ENCODE measurements at places on chromosomes 1 and 21.
A peak's percentile ranks its signal among the peaks of the same experiment; 100 is the strongest.

GRCh38 chr21:42423197-42423675 is 19.5 kb downstream of the UBASH3A start:
- peak; percentile 60 for DNase-seq

DNA sequence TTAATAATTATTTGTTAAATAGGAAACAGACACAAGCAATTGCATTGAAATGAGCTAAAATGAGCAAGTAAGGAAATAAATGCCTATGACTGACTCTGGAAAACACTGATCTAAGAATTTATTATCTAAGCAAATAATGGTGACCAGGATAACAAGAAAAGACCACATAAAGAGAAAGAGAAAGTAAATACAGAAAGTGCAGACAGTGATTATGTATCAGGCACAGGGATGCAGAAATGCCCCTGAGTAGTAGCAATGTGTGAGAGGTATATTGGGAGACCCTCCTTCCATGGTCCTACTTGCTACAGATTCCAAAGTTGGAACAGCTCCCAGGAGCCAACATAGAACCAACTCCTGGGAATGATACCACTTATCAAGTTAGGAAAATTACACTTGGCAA is 33.3 kb upstream of the MUTYH start:
- no peak for DNase-seq

DNA sequence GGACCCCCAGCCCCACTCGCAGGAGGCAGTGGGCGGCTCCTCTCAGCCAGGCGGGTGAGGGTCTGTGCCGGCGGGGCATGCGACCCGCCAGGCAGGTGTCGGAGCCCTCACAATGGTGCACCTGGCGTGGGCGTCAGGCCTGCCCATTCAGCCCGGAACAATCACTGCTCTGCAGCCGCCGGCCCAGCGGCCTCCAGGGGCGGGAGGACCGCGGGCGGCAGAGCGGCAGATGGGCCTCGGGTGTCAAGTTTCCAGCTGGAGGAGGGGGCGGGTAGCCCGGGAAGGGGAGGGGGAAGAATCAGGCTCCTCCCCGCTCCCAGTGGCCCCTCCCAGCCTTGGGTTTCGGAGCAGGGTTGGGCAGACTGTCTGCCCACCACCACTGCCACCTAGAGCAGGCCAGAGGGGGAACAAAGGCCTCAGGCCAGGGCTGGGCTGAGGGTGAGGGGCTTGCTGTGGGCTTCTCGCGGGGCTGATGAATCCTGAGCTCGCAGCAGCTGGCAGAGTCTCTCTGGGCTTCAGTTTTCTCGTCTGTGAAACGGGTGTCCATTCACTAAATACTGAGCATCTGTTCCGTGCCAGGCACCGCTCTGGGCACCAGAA is 39.5 kb upstream of the CASZ1 start:
- no peak for DNase-seq

GRCh38 chr1:174217787-174218574 is 58.7 kb downstream of the RABGAP1L start:
- DNase-seq = no peak

GRCh38 chr1:209168204-209168603 is 415.3 kb upstream of the CAMK1G start:
- no peak for DNase-seq

DNA sequence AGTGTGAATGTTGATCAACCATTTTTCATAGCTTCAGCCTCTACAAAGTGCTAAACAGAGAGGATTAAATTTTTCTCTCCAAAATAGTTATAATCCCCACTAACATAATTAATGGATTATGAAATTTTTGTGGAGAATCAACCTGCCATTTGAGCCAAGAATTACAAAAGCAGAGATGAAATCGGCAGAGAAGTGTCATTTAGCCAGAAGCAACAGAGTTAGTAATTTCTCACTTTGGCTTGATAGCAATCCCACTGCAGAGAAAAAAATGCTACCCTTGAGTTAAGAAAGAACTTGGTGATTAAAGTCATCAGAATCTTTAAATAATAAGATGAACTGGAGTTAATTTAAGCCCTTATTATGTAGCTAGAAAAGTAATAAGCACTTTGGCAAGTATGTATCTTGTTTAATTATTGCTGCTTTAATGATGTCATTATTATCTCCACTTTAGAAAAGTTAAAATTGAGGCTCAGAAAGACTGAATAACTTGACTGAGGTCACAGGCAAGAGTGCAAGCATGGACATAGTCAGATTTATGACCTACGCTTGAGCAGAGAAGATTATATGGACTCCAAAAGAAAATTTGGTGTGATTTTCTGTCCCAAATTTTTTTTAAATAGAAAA is 37.3 kb downstream of the RGS4 start:
- DNase-seq = no peak

DNA sequence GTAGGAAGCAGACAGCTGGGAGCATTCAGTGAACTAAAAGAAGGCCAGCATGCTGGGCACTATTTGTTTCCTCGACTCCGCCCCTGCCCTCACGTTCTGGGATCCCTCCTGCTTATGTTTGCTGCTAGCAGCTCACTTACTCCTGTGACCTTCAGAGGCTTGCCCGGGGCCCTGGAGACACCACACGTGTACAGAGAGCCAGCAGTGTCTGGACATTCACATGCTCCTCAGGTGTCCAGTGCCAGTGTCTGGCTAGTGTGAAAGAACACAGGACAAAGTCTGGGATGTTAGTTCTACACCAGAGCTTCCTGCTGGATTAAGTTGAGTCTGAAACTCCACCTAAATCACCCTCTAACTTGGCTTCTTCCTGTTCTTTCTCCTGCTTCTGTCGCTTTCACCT is 108.1 kb downstream of the OMA1 start:
- no peak for DNase-seq

GRCh38 chr1:202852163-202852904 is 36.6 kb downstream of the RABIF start:
- no peak for DNase-seq

GRCh38 chr1:105368446-105368845 is 1618.7 kb downstream of the AMY1C start:
- DNase-seq = no peak

GRCh38 chr1:6918925-6919511 is 133.8 kb downstream of the CAMTA1 start:
- no peak for DNase-seq

DNA sequence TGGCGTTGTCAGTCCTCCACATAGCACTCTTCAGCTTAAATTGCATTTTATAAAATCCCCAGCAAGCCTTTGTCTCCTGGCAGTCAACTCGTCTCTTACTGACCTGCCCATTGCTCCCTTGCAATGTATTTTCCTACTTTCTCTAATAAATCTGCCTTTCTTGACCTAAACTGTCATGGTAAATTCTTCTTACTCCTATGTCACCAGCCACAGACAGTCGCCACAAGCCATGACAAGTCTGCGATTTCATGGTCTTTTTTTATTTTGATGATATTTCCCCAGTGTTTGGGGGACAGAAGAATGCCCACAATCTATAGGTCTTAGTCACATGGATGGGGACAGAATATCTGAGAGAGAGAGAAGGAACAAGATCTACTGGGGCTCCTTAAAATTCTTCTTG is 8.4 kb downstream of the IFNAR2 start:
- no peak for DNase-seq

- no peak for DNase-seq
Measured at GRCh38 chr1:50476800-50477199, 53.6 kb upstream of the DMRTA2 start.

DNA sequence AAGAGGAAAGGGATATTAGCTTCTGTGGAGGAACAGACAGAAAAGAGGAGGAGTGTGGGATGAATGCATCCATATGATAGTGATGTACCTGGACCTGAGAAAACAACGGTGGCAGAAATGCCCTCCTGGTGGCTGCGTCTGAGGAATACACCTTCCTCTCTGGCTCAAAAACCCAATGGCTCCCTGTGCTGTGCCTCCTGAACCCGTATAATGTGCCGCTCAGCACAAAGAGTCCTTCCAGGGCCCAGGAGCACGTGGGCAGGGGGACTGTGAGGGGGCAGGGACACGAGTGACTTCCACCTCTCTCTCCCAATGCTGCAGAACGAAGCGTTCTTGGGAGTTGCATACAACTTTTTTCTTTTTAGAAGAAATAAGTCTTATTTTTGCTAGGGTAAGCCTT is 31.2 kb downstream of the IRF2BP2 start:
- DNase-seq = no peak

DNA sequence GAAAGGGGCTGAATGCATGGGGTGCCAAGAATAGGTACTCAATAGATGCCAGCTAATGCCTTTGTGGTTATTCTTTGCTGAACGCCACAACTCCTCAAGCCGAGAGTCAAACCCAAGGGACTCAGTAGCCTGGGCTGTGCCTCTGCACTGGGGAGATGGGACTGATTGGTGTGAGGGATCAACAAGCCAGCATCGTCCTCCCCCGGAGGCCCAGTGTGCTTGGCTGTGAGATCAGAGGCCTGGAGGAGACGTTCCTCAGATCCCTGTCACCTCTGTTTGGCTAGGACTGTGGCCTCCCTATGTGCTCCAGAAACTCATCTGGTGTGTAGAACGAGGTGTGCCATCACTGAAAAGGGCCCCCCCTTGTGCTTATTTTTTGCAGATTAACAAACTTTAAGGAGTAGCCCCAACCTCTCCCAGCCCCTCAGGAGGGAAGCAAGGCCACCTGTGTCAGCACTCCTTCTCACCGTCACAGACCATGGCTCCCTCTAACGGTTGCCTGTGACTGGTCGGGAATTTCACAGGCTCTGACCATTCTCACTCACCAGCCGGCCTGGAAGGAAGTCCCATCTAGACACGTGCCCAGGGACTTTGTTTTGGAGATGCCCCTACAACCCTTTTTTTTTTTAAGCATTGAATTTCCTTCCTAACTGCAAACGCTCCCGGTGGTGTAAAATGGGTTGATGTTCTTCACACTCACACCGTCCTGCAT is 194.0 kb upstream of the VAMP3 start:
- DNase-seq = no peak

- DNase-seq = no peak
Measured at GRCh38 chr1:231550448-231550781, 21.9 kb downstream of the TSNAX start.

DNA sequence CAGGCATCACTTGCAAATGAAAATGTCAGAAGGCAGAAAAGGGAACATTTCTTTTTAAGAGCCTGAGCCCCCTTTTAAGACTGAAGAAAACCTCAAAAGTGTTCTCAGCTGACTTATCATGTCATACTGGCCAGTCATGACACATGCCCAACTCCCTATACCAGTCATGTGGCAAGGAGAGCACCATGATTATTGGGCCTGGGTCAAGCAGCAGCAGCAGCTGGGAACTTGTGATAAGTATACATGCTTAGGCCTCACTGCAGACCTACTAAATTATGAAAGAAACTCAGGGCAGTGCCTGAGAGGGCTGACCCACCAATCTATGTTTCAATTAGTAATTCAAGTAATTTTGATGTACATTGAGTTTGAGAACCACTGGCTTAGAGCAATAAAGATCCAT is 8.6 kb downstream of the RO60 start:
- no peak for DNase-seq

DNA sequence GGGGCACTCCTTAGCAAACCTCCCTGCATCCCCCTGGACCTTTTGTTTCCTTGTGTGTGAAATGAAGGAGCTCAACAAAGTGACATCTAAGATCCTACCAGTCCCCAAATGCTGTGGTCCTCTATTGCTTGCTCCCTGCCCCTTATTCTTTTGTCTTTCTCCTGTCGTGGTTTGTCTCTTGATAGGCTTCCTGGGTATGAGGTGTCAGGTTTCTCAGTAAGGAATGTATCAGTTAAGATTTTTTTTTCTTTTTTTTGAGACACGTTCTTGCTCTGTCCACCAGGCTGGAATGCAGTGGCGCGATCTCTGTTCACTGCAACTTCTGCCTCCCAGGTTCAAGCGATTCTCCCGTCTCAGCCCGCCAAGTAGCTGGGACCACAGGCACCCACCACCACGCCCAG is 16.8 kb downstream of the CNIH3 start:
- DNase-seq = no peak

DNA sequence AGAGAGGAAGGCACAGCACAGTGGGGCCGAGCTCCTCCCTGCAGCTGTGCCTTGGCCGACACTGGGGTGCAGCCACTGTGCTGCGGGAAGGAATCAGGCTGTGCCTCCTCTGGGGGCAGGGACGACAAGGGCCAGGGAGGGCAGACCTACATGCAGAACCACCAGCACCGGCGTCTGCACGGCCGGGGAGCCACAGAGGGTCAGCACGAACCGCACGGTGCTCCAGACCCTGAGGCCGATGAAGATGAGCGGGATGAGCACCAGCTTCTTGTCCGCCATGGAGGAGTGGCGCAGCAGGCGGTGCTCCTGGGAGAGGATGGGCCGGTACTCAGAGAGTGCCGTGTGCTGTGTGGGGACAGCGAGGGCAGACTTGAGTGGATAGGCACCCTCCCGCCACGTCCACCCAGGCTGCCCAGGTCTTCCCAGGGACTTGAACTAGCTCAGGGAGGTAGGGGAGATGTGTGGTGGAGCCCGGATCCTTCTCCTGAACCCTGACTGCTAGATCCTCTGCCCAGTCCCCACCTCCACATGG is 23.5 kb downstream of the GPR157 start:
- DNase-seq = no peak

- DNase-seq = no peak
Measured at GRCh38 chr1:29121936-29122681, 1.6 kb downstream of the TMEM200B start.

- no peak for DNase-seq
Measured at GRCh38 chr1:246788895-246789338, 64.7 kb downstream of the SCCPDH start.

DNA sequence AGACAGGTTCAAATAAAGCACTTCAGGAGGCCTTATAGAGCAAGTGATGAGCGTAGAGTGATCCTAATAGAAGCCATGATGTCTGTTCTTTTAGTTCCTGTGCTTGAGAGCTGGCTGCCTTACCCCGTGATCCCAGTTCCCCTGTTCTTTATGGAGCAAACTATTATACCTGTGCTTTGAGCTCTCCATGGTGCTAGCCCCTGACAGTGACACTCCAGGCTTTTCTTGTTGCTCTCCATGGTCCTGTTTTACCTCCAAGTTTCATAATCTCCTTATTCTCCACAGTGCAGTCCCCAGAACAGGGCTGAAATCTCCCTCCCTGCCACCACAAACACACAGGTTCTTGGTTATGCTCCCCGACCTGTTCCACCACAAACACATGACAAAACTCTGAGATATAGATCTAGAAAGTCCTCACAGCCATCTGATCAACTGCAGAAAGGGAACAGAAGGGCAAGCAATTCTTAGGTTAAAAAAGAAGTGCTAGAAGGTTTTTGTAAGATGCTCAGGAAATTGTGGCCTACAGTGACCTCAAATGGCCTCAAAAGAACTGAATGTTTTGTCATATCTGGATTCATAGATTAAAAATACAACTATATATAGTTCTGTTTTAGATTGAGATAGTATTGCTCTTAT is 6.0 kb downstream of the CADM3 start:
- DNase-seq = no peak

- DNase-seq = no peak
Measured at GRCh38 chr1:25631750-25632485, 15.3 kb downstream of the MAN1C1 start.
